ENCODE measurements at places on chromosomes 7 and 10.

- DNase-seq = no peak
Observed at GRCh38 chr10:119652361-119652730, 1.2 kb downstream of the BAG3 start.

GRCh38 chr10:79386637-79387465 lies 39.6 kb downstream of the PPIF start:
- peak; percentile 16 for DNase-seq

DNA sequence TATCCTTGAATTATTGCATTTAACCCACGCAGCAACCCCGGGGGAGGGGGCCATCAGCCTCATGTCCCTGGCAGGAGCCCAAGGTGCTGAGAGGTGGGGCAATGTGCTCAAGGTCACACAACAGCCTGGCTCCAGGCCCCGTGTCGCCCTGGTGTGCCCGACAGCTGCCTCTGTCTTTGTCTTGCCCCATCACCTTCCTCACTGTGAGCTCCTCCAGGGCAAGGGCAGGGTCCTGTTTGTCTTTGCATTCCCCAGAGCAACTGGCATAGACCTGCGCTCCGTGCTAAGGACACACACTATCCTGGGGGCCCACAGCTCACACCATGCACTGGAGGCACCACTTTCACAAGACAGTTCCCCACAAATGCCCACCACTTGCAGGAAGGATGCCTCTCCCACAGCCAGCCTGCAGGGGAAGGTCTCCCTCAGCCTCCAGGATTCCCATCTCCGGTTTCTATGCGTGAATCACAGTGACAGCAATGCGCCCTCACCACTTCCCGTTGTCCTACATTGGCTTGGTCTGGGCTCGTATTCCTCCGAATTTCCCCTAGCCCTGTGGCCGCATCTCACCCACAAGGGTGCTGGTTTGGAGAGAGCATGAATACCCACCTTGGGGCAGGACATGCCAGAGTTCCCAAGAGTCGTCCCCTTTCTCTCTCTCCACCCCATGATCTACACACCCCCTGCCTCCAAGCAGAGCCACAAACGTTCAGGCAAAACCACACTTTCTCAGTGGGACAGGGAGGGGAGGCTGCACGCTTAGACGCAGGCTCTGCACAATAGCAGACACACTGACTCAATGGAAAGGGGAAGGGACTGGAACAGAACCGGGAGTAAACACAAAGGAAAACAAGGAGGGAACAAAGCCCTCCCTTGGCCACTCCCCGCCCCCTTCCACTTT lies 10.3 kb downstream of the ITPRIP start:
- DNase-seq = peak; percentile 71

- DNase-seq = peak; percentile 57
Observed at GRCh38 chr10:68826764-68827591, at the start of gene STOX1. TSS of gene STOX1 (plus strand) at chr10:68827531. CDS start at chr10:68827624, 93 bp downstream.

GRCh38 chr10:75739414-75740143 lies 308.2 kb downstream of the LRMDA start:
- DNase-seq = no peak

- DNase-seq = no peak
Observed at GRCh38 chr10:132665946-132666704, 119.8 kb downstream of the NKX6-2 start.

GRCh38 chr10:116476461-116476860 lies 48.8 kb downstream of the PNLIPRP3 start:
- no peak for DNase-seq

GRCh38 chr10:108204528-108205305 lies 1040.2 kb upstream of the SORCS1 start:
- no peak for DNase-seq

GRCh38 chr7:66110856-66111255 lies 3.8 kb upstream of the CRCP start:
- no peak for DNase-seq

- DNase-seq = no peak
Observed at GRCh38 chr7:143003393-143004051, 23.4 kb downstream of the OR9A2 start.

DNA sequence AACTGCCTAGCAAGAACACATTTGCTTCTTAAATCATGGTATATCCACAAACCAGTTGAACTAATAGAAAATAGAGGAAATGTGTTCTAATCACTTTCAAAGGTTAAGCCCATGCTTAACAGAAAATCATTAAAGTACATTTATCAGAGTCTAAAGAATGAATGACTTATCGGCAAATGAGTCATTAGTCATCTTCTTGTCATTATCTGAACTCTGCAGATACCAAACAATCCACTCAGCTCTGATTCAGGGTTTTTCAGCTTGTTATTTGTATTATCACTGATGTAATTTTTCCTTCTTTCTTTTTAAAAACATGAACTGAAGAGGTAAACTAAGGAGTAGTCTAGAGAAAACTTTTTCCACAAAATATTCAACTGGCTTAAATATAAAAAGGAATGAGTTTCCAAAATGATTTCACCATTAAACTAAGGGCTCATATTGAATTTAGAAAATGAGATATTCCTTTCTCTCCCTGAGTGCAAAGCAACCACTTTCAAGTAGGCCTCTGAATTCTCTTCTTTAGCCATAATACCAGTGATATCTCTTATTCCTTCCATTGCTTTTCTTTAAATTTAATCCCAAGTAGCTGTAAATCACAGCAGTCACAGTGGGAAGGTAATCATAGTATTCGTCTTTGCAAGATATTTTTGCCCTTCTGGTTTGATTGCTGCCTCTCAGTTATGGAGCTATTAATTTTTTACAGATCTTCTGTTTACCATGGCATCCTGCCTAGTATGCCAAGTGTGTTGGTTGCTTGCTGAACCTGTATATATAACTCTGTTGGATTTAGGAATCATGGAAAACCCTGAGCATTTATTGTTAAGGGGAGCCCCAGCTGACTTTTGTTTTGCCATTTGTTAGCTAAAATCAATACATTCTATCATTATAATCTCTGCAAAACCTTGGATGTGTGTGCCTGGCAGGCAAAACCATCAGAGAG lies 125.1 kb downstream of the THSD7A start:
- no peak for DNase-seq

DNA sequence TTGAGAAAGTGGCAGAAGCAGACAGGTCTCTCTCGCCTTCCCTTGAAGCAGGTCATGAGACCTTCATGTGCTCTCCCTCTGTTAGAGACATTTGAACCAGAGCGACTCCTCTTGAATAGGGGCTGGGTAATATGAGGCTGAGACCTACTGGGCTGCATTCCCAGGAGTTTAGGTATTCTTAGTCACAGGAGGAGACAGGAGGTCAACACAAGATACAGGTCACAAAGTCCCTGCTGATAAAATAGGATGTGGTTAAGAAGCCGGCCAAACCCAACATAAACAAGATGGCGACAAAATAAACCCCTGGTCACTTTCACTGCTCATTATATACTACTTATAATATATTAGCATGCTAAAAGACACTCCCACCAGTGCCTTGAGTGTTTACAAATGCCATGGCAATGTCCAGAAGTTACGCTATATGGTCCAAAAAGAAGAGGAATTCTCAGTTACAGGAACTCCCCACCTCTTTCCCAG lies 43.5 kb upstream of the MSRB2 start:
- DNase-seq = no peak

DNA sequence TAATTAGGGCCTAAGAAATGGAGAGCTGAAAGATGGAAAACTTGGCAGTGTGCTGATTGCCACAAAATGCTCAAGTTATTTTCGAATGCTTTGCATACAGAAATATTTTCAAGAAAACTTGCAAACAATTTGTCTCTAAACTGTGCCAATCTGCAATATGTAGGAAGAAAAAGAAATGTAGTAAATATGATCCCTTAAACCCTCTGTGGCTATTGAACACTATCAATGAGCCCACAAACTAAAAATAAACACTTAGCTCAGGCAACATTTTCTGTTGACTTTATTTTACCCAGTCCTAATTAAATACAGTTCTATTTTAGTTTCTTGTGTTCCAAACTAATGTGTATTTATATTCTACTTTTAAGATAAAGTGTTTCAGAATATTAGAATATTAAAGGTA lies 342.1 kb downstream of the SEMA3D start:
- no peak for DNase-seq

DNA sequence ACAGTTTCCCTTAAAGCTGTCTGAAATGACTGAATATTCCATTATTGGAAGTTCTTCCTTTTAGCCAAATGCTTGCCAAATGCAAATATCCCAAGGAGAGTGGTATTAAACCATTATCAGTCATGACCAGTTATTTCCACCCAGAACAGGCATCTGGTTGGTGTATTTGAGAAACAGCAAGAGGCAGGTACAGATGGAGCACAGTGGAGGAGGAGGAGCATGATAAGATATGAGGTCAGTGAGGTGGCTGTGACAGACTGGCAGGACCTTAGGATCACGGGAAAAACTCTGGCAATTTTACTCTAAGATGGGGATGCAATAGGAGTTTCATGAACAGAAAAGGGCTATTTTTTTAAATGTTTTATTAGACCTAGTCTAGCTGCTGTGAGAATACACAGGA lies 6.4 kb downstream of the HEPACAM2 start:
- no peak for DNase-seq

DNA sequence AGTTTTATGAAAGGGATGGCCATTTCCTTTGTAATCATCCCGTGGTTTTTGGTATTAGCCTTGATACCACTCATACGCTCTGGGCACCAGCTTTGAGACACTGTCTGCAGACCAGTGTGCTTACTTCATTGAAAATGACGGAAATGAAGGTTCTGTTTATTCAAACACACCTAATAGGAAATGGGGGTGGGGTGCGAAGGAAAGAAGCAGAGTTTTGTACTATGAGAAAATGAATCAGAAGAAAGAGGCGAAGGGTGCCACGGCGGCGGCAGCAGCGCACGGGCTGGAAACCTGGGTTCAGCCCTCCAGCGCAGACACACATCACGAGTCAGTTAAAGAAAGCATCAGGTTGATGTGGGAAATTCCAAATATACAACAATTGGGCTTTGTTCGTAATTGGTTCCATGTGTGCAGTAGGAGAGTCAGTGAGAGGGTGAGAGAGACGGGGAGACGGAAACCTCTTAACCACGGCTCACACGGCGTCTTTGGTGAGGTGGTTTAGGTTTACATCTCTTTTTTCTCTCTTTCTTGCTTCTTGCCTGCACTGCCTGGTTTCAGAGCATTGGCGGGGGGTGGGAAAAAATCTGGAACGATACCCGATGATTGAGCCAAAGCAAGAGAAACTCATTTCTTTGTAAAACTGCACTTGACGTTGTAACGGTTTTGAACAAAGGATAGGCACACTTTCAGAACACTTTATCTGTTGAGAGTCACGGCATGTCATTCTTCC lies 321.2 kb downstream of the FRMD4A start:
- DNase-seq = no peak

DNA sequence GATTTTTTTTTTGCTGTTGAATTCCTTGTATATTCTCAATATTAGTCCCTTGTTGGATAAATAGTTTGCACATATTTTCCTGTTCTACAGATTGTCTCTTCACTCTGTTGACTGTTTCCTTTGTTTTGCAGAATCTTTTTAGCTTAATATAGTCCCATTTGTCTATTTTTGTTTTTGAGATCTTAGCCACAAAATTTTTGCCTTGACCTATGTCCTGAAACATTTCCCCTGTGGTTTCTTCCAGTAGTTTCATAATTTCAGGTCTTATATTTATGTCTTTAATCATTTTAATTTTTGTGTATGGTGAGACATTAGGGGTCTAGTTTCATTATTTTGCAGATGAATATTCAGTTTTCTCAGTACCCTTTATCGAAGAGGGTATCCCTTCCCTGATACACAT lies 92.7 kb downstream of the LANCL2 start:
- no peak for DNase-seq

DNA sequence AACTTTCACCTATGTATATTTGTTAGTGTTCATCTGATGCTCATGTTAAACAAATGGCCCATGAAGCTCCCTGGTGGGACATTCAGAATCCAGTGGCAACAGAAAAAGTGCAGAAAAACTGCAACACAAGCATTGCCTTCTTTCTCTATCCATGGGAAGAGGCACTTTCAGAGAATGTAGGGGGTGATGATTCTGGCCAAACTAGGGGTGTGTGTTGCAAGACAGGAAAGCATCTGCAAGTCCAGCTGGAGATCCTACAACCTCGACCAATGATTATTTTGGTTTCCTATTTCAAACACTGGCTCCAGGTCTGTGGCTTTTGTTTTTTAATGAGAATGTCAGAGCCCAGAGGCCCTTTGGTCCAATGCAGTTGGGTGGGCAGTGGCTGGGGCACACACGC lies 198.7 kb downstream of the CXCL12 start:
- DNase-seq = no peak

DNA sequence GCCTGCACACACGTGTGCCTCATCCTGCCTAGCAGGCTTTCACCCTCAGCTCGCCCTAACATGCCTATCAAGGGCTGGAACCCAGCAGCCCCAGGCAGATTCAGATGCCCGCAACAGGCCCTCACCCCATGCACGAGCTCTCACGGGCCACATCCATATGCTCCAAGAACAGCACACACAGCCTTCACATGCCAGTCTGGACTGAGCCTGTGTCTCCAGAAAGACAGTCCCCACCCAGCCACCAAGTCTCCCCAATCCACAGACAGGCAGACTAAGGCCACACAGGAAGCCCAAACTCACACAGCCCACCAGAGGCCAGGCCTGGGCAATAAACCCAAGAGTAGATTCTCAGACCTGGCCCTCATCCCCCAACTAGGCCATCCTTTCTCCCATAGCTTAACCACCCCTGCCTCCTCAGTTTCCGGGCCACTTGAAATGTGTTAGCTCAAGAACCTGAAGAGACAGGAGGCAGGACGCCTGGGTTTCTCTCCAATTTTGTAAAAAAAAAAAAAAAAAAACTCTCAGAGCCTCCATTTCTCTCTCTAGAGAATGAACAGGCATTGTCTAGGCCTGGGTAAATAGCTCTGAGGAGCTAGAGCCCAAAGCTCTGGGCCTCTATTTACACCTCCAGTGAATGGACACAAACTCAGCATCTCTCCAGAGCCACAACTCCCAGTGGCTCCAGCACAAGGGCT lies 6.8 kb downstream of the LDB1 start:
- DNase-seq = no peak

- DNase-seq = no peak
Observed at GRCh38 chr7:42946627-42946950, 14.4 kb downstream of the MRPL32 start.

DNA sequence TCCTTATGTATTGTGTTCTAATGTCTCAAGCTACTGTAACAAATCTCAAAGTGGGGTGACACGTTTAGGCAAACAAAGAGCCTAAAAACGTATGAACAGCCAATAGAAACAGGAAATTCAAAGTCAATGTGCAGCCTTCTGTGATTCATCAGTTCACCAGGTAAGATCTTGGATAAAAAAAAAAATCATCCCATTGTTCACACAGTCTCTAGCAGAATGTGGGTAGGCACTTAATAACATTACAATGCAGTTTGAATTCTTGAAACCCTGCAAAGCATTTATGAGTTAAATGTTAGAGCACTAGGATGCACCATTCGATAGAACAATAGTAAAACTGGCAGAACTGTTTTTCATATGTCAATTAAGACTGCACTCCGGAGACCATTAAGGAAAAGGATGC lies 88.2 kb upstream of the HDAC9 start:
- no peak for DNase-seq

DNA sequence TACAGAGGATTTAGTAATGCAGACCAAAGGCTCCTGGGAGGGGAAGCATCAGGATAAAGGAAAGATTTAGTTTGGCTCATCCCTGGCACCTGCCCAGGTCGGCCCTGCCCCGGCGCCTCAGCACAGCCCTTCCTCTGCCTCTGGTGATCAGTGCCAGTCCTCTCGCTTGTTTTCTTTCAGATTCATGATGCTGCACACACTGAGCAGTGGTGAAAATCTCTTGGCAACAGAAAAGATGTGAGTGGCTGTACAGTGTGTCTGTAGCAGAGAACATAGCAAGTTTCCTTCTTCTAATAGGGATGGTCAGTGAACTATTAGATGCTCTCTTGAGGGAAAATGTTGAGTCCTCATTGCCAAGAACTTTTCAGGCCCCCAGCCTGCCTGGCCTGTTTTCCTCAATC lies 994.1 kb downstream of the KCNMA1 start:
- no peak for DNase-seq

GRCh38 chr10:121324678-121325213 lies 273.5 kb downstream of the FGFR2 start:
- DNase-seq = no peak

Measured in left cardiac atrium (tissue), 4 donors.